Activated CD4-positive, alpha-beta T cell treated with anti-CD3 and anti-CD28 coated beads, Interleukin-2, amount 50 U/mL, for 16 hours (primary cell): ENCODE measurements at places on chromosomes 2 and 18.

- no peak for DNase-seq
Measured at GRCh38 chr2:96832754-96833507, 10.9 kb downstream of the ANKRD23 start.

GRCh38 chr2:149622343-149622742, 34.8 kb upstream of the MMADHC start:
- DNase-seq, result no peak

DNA sequence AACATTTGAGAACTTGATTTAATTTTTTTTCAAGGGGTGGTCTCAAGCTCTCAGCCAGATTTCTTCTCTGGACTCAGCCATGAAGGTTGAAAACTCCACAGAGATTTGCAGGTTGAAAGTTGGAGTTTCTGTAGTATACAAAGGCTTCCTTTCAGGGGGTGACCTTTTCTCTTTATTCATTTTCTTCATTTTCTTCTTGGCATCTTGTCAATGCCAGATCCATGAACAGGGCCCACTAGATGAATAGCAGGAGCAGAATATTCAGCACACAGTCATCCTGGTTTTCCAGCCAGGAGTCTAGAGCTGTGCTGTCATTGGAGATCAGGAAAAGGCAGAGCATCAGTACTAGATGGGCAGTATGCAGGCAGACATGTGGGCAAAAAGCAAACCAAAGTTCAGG, 62.0 kb downstream of the INSIG2 start:
- DNase-seq, result no peak

DNA sequence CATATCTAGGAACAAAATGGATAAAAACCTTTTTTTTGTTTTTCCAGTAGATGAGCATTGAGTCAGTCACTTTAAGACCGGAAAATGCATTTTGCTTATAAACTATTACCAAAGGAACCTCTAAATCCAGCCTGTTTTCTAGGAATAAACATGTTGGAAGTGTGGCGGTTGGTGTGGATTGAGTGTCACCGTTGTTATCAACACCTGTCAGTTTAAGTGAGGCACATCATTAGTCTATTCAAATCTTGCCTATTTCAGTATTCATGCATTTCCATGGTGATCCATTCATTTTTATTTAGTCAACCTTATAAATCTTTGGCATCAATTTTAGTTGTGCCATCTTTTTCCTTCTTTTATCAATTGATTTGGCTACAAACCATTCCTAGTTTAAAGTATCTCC, 3.3 kb downstream of the KLHL29 start:
- DNase-seq, result no peak
